Activated CD4-positive, alpha-beta T cell treated with anti-CD3 and anti-CD28 coated beads for 48 hours (primary cell): ENCODE measurements at places on chromosomes 1 and 21.

- peak; percentile 20 for DNase-seq
Measured at GRCh38 chr1:47532921-47533792, 95.3 kb downstream of the FOXD2 start.

GRCh38 chr1:169588112-169588511 lies 1.8 kb upstream of the F5 start:
- no peak for DNase-seq

GRCh38 chr1:46446646-46447498 lies 42.8 kb upstream of the DMBX1 start:
- DNase-seq = peak; percentile 91

DNA sequence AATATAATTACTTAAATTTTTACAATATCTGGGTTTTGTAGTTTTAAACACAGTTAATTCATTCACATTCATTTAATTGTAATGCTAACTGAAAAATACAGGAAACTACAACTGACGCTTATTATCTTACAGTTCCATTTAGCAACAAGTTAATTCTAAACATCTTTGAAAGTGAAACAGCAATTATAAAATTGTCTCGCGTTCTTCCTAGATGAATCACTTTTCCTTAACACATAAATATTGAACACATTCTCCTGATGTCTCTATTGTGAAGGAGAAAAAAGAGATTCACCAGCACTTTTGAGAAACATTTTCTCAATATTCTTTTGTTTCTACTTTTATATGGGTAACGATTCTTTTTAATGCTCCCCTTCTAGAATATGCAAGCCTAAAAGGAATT lies 6.4 kb downstream of the PTGFR start:
- DNase-seq = no peak

DNA sequence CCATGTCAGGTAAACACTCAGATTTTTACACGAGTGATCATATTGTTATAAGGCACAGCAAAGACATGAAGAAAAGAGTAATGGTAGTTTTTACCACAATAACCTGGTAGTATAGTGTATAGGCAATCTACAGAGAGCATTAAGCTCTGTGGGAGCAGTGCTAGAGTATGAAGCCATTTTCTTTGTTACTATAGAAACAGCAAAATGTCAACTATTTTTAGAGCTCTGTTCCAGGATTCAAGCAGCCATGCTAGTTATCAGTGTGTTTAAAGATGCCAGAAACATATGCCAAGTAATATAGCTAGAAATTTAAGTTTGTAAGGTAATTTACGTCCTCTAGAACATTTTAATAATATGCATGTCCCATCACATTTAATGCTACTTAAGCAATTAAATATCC lies 77.6 kb upstream of the RGS18 start:
- no peak for DNase-seq

- DNase-seq = peak; percentile 8
Measured at GRCh38 chr1:113452921-113453770, 62.8 kb downstream of the MAGI3 start.

DNA sequence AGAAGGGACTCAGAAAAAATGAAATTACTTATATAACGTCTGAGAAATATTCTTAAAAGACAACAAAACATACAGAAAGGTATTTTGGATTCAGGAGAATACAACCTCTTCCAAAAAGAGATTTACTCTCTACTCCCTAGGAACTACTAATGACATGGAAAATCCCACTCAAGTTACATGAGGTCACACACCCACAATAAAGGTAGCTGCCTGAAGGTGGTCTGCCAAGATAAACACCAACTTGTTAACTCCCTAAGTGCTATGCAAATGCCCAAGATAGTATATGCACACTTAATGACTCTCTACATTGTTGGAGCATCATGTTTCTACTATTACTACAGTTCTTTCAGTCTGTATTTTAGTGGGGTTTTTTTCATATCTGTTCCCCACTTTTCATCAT lies 26.5 kb downstream of the RERE start:
- no peak for DNase-seq

DNA sequence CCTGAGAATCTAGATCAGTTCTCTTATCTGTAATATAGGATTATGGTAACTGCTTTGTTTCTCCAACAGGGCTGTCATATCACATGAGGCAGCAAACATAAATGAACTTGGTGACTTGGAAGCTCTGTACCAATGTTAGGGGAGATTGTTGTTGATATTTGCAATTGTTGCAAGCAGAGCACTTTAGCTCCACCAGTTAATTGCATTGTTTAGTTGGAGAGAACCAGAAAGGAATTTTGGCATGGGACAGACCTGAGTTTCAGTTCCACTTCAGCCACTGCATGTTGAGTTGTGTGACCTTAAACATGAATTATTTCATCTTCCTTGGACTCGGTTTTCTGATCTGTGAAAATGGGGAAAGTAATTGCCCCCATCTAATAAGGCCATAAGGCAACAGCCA lies 142.3 kb upstream of the JUN start:
- no peak for DNase-seq

DNA sequence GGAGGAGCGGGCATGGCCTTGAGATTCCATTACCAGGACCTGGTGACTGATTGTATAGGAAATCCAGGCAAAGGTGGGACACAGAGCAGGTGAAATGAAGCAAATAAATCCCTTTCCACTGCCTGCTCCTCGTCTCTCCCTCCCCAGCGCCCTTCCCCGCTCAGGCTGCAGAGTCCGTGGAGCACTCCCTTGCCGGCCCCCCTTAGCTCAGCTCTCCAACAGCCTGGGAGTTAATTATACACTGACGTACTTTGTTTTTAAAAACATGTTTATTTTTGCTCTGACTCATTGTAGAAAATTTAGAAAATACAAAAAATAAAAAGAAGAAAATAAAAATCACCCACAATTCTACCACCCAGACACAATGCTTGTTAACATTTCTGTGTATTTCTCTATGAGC lies 61.7 kb downstream of the LGR6 start:
- DNase-seq = no peak

DNA sequence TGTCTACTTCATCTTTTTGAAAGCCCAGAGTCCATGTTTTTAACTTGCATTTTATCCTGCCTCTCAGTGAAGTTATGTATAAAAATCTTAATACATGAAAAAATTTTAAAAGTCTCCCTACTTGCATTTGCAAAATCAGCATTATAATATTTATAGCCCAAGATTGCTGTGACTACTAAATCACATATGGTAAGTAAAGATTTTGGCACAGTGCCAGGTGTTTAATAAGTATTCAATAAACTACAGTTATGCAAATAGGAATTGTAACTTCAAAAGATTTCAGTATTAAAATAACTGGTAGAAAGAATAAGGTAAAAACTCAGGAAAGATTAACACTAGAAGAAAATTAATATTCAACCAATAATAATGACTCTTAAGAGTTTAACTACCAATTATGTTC lies 641.7 kb downstream of the LRRIQ3 start:
- DNase-seq = no peak
